ENCODE measurements at places on chromosomes 7 and 10.

GRCh38 chr7:106704000-106704840 lies 43.3 kb upstream of the CCDC71L start:
- DNase-seq = no peak

GRCh38 chr7:111138193-111138569 lies 47.3 kb downstream of the LRRN3 start:
- peak; percentile 36 for DNase-seq

GRCh38 chr7:46058086-46058823 lies 137.2 kb upstream of the IGFBP3 start:
- DNase-seq = no peak

DNA sequence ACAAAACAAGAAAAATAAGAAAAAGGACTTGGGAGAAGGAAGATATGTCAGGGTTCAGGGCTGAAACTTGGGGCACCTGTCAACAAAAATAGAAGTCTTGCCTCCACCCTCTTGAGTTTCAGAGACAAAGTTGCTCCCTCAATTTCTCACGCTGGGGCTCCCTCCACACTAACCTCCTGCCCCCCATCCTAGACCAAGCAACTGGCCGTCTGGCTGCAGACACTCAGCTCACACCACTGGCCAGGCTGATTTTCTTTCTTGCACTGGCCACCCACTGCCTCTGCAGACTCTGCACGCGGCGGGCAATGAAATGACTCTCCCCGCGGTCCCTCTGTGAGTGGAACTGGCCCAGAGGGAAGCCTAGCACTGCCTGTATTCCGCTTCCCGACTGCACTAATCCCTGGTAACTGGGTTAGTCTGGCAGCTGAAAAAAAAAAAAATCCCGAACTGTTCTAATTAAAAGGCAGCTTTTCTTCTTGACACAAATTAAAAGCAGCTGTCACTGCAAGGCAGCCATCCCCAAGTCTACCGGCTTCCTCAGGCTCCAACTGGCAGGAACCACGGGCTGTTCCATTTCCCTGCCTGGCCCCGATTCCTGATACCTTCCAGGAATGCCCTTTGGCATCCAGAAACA lies 83.5 kb downstream of the SPDYE5 start:
- no peak for DNase-seq

GRCh38 chr10:45280113-45280760 lies 35.2 kb downstream of the OR13A1 start:
- no peak for DNase-seq

All from left hindlimb (tissue), 1 donor.